ENCODE measurements at places on chromosomes 2 and 18. TPM values are rescaled to one million over a fixed set of nuclear protein-coding genes. Genes with fewer than 3 reads are reported as not detected.

GRCh38 chr2:65129286-65129825 lies 550 bp downstream of the RAB1A start:
- H3K4me1 ChIP-seq, result peaks cover 42% of the 10 kb centered on the region
- peak; percentile 51 for DNase-seq
- no peaks in the 10 kb centered on the region for H3K27me3 ChIP-seq
- H3K36me3 ChIP-seq, result no peaks in the 10 kb centered on the region
- H3K4me3 ChIP-seq, result peak overlapping the region; percentile 94
- peak overlapping the region; percentile 99 for H3K27ac ChIP-seq

GRCh38 chr18:40851014-40851429 lies 1104.0 kb upstream of the PIK3C3 start:
- no peak overlapping the region for H3K27ac ChIP-seq
- H3K4me1 ChIP-seq, result no peaks in the 10 kb centered on the region
- peak; percentile 14 for DNase-seq
- no peaks in the 10 kb centered on the region for H3K27me3 ChIP-seq
- no peak overlapping the region for H3K4me3 ChIP-seq

GRCh38 chr2:48209214-48209885 lies 303.1 kb upstream of the FBXO11 start:
- DNase-seq, result peak; percentile 18
- no peak overlapping the region for H3K27ac ChIP-seq
- H3K4me3 ChIP-seq, result no peak overlapping the region
- no peaks in the 10 kb centered on the region for H3K27me3 ChIP-seq
- no peaks in the 10 kb centered on the region for H3K36me3 ChIP-seq

DNA sequence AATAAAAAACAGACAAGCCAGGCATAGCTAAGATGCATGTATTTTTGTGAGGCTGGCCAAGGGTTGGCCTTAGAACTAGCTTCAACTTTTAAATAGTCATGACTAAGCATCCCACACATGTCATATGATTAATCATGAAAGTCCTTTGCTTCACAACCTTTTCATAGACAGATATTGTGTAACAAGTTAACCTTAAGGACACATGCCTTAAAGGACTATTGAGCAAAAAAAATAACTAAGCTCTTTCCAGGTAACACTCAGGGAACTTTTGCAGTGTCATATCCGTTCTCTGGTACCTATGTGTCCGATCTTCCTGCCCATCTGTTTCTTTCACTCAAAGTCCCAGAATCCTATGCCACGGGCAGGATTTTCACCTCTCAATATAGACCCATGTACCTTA lies 498.4 kb downstream of the STK39 start:
- H3K4me1 ChIP-seq, result no peaks in the 10 kb centered on the region
- H3K36me3 ChIP-seq, result no peaks in the 10 kb centered on the region
- no peak for DNase-seq
- no peak overlapping the region for H3K4me3 ChIP-seq

- peak overlapping the region; percentile 45 for H3K4me3 ChIP-seq
- peak; percentile 54 for DNase-seq
- H3K27ac ChIP-seq, result no peak overlapping the region
These were observed 28.1 kb upstream of the PTPN2 start for GRCh38 chr18:12911929-12912703.

DNA sequence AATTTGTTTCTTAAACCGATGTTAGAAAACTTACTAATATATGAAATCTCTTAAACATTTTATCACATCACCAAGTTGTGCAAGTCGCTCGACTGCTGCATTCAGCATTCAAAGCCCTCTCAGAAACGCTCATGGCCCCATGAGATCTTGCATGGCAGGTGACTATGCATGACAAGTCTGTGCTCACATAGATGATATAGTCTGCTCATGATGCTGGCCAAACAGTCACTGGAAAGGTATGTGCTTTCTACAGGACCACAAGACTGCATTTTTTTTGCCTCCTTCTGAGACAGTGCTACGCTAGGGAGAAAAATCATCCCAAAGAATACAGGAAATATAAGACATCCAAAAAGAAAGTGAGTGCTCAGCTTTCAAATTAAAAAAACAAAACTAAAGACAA lies 98.3 kb upstream of the ZBTB14 start:
- no peaks in the 10 kb centered on the region for H3K4me1 ChIP-seq
- H3K27ac ChIP-seq, result no peak overlapping the region
- no peak overlapping the region for H3K4me3 ChIP-seq
- H3K27me3 ChIP-seq, result no peaks in the 10 kb centered on the region
- H3K36me3 ChIP-seq, result peaks cover 13% of the 10 kb centered on the region

DNA sequence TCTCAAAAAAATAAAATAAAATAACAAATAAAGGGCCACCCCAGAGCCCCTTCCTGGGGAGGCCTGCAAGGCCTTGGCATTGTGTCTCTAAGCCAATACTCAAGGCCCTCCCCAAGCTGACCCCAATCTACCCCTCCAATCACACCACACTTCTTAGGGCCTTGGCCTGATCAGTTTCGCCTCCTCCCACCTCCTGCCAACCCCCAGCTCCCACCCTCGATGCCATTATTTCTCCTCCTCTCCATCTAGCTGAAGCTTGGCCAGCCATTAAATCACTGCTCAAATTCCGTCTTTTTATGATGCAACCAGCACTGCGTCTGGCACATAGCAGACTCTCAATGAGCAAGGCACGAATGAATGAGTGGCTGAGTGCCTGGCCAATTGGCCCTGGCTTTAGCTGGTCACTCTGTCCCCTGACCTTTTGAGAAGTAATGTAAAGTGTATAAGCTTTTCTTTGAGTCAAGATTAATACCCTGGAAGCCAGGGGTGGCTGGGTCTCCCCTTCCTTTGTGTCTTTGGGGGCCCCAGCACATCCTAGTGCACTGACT lies 55.9 kb downstream of the SMAD7 start:
- DNase-seq, result no peak
- H3K36me3 ChIP-seq, result no peaks in the 10 kb centered on the region
- no peak overlapping the region for H3K27ac ChIP-seq
- H3K27me3 ChIP-seq, result no peaks in the 10 kb centered on the region
- no peak overlapping the region for H3K4me3 ChIP-seq

- peaks cover 8% of the 10 kb centered on the region for H3K36me3 ChIP-seq
- DNase-seq, result peak; percentile 40
- H3K4me3 ChIP-seq, result no peak overlapping the region
- no peak overlapping the region for H3K27ac ChIP-seq
These were observed 40.3 kb upstream of the ZFP36L2 start for GRCh38 chr2:43266711-43267111.

CD207 gene
- not detected for total RNA-seq

CRYGD gene
- total RNA-seq, result not detected

CIB4 gene
- total RNA-seq, result not detected

CROCC2 gene
- not detected for total RNA-seq

SAG gene
- not detected for total RNA-seq

PUM2 gene
- 46.7 TPM for total RNA-seq

DCAF17 gene
- 28.6 TPM for total RNA-seq

SATB2 gene
- 184 TPM for total RNA-seq

Measured in stomach (tissue), 19 donors.